ENCODE measurements at places on chromosomes 5 and 9.

DNA sequence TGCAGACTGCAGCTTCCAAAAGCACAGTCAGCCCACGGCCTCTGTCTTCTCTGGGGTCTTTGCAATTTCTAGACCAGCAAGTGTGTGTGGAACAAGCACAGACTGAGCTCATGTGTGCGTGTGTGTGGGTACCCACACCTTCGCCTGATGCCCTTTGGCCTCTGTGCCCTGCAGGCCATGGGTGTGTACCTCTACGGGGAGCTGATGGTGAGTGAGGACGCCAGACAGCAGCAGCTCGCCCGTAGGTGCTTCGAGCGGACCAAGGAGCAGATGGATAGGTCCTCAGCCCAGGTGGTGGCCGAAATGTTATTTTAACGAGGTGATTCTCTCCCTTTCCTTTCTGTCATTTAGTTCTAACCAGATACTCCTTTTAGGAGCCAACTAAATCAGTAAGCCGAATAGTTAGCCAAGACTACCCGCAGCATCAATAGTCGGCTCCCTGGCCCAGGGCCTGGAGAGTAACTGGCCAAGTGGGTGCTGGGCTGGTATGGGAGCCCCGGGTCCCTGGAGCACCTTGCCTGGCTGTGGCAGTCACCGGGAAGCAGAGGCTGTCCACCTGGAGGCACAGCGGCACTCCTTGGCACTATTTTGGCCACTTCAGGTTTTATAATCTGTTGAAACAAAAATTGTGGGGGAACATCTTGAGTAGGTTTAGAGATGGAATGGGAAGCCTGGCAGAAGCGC lies 235.0 kb downstream of the FANCC start:
- no peak for DNase-seq

GRCh38 chr9:97903177-97903576 lies 19.1 kb downstream of the TRMO start:
- no peak for DNase-seq

DNA sequence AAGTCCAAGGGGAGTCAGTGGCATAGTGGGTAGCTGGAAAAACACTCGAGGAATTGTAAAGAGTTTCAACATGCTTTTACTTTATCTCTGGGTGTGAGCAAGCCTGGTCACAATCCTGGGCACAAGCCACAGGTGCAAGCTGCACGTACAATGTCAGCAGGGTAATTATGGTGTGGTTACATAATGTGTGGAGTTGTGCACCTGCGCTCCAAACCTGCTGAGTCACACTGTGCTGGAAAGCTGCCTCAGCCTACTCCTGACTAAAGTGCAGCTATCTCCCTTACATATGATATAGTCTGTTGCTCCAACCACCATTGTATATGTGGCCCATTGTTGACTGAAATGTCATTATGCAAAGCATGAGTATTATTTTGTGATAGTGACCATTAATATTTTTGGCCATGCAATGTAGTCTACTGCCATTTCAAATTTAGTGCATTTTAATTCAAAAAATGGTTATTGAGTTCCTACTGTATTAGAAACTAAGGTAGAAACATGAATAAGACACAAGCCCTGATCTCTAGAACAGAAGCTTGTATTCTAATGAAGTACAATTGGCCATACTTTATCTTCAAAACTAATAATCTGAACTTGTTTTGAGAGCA lies 160.9 kb upstream of the SLC30A5 start:
- DNase-seq = no peak

DNA sequence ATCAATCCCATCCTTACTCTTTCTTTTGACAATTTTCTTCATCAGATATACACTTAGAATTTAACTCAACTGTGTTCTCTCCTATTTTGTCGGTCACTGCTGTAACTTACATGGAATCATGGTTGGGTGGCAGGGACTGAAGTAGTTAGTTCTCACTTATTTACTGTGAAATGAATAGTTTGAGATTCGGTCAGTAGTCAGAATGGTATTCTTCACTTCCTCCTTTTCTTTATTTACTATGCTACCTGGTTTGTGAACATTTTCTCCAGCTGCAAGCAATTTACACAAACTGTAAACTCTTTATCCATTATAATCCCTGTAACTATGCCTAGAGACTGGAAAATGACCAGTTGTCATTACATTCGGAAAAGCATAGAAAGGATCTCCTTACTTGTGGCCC lies 41.5 kb upstream of the GDNF start:
- DNase-seq = no peak

DNA sequence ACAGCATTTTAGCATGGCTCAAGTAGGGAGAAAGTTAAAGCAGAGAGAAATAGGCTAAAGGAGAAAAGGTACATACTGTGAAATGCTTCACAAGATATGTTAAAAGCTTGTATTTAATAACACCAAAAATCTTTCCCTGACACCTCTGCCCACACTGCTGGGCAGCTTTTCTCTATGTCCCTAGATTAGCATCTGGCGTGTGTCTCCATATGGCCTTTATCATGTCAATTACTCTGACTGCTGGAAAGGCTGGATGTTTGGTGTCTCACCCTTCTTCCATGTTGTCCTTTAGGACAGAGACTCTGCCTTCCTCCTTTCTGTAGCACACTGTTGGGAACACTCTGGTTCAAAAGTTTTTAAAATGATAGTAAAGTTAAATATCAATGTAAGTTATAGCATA lies 122.5 kb downstream of the OXCT1 start:
- DNase-seq = no peak

- DNase-seq = no peak
Observed at GRCh38 chr5:33343676-33344327, 97.0 kb upstream of the TARS1 start.

DNA sequence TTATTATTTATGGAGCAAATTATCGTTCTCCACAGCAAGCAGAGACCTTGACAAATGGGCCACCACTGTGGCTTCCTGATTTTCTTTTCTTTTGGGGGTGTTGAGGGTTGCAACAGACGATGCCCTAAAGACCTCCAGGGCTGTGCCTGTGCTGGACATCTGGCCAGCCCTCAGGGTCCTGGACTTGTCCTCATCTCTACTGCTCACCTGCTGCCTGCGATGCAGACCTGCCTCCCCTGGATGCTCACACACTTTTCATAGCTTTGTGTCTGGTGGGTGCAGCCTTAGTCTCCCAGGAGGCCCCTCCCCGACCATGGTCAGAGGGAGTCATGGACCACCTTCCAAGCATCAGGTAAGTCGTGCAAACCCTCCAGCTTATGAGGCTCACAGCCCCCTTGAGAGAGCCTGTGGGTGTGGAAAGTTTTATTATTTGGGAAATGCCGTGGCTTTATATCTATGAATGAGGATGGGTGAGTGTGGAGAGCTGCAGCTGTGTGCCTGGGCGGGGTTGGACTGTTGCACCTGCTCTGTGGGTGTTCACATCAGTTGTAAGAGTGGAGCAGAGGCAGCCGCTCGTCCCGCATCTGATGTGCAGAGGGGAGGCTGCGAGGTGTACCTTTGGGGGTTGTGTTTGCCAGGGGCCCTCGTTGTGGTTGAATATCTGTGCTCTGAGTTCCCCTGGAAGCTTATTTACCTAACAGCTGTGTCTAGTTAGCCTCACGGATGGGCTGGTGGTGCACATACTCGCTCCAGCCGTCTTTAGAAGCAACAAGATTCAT lies 126.3 kb upstream of the IRX4 start:
- DNase-seq = no peak

- no peak for DNase-seq
Observed at GRCh38 chr9:9142001-9142400, 1342.4 kb upstream of the DMAC1 start.

DNA sequence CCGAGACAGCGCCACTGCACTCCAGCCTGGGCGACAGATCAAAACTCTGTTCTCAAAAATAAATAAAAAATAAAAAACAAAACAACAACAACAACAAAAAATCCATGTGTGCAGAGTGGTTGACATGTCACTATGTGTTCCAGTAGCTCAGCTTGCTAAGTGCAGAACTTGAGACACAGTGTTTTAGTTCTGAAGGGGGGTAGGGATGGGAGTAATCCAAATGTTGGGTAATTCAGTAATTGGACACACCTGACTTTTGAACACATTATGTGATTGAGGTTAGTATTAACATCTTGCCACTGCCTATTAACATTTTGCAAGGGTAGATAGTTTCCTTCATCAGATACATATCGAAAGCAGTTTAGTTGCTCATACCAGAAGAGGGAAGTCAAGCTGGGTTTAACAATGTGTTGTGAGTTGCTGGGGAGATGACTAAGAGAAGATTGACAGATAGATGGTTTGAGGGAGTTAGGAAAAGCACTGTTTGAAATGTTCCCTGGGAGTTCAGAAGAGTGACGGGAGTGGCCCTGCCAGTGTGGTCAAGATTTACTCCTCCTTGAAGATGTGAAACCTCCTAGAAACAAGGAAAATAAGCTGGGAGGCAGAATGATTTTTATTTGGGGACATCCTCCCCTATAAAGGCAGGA lies 928 bp downstream of the HACD4 start:
- DNase-seq = no peak

DNA sequence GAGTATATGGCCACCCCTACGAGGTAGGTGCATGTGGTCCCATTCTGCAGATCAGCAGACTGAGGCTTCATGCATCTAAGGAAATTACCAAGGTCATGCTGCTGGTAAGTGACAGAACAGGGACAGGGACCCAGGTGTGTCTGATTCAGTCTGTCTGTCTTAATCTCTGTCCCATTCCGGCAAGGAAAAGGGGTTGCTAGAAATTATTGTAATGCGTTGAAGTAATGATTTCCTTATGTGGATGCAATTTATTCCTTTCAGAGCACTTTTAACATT lies 76.8 kb downstream of the AMBP start:
- no peak for DNase-seq

DNA sequence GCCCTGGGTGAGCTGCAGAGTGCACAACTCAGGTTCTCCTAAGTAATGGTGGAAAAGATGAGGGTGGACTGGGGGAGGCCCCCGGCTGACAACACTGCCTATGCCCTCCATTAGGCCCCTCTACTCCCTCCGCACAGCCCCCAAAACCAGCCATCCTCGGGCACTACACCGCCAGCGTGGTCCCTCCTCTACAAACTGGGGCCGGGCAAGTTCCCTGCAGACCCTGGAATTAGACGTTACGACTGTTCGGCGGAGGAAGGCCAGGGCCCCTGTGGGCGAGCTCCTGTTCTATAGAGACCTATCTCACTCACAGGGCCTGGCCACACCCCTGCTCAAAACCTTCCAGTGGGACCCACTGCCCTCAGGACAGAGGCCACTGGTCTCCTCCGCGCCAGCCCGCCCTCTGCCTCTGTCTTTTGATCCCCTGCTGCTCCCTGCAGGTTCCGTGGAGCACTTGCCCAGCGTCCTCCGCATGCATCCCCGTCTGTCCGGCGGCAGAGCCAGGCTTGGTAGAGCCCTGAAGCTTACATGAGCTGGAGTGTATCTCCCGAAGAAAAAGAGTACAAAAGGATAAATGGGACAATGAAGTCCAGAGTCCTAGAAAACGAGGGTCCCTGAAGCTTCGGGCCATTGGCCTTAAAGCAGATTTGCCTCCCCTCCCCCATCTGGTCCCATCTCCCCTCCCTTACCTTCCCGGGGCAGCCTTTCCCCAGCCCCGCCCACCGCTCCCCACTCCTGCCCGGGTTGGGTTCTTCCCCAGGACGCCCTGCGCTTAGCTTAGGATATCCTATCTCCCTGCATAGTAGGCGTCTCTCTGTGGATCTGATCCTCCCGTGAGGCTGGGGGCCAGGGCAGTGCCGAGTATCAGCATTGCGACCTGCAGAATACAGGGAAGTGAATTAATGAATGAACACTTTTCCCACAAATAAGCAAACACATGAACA lies 71.3 kb downstream of the HRH2 start:
- no peak for DNase-seq

GRCh38 chr5:160199410-160199911 lies 29.8 kb upstream of the FABP6 start:
- peak; percentile 52 for DNase-seq
